CD4-positive, alpha-beta T cell treated with Interleukin-4 for 1 hour (primary cell): ENCODE measurements at places on chromosomes 4 and X.

GRCh38 chr4:8912089-8912455 is 40.4 kb upstream of the HMX1 start:
- DNase-seq: no peak

DNA sequence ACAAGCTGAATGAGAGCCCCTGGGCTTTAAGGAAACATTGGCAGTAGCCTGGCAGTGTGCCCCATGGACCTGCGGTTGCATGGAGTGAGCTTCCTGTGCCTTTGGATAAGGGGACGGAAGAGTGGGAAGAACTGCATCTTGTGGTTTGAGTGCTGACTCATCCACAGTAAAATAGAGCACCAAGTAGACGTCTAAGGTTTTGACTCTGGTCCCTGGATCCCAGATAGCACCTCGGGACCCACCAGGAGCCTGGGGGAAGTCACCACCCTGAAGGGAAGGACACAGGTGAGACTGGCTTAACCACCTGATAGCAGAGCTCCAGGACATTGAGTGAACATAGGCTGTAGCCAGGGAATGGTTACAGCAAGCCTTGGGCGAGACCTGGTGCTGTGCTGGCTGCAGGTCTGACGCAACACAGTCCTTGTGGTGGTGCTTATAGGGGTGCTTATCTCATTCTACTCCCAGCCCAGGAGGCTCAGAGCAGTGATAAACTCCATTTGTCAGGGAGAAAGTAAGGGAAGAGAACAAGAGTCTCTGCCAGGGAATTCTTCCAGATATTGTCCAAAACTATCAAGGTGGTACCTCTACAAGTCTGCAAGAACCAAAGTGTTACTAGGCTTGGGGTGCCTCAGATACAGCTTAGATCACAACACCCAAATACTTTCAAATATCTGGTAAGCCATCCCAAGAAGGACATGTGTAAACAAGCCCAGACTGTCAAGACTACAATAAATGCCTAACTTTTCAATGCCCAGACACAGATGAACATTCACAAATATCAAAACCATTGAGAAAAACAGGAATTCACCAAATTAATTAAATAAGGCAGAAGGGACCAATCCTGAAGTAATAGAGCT is 123.6 kb upstream of the TET2 start:
- DNase-seq: no peak

DNA sequence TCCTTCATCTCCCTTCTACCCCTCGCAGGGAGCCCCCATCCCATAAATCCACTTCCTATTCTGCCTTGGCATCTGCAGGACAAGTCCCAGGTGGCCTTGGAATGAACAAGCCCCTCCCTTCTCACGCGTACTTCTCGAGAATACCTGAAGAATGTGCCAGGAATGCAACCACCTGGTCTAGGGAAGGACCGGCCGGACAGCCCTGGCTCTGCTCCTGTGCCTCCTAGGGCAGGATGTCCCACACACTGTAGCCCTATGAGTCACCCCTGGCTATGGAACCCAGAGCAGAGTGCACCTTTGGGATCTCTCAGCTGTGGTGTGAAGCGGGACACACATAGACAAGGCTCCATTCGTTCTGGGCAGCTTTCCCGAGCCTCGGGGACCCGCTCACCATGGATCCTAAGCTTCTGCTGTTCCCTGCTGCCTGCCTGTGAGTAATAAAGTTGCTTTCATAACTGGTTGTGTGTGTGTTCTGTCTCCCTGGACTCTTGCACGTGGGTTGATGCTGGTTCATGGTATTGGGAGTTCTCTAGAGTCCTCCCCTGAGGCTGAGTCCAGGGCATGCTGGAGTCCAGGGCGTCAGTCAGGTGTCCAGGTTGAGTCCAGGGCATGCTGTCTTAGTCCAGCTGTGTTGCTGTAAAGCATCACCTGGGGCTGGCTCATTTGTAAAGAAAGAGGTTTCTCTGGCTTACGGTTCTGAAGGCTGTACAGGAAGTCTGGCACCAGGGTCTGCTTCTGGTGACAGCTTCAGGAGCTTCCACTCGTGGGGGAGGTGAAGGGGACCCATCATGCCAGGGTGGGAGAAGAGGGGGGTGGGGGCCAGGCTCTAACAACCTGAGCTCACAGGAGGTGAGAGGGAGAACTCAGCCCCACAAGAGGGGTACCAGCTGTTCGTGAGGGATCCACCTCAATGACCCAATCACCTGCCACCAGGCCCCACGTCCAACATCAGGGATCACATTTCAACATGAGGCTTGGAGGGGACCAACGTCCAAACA is 7.4 kb upstream of the PDE6B start:
- DNase-seq: no peak

- no peak for DNase-seq
These were observed 144.8 kb upstream of the UNC5C start for GRCh38 chr4:95693594-95693993.

- DNase-seq: no peak
These were observed 1.3 kb upstream of the PDE6B start for GRCh38 chr4:623914-624566.
